ENCODE measurements at places on chromosomes 7 and 10.

DNA sequence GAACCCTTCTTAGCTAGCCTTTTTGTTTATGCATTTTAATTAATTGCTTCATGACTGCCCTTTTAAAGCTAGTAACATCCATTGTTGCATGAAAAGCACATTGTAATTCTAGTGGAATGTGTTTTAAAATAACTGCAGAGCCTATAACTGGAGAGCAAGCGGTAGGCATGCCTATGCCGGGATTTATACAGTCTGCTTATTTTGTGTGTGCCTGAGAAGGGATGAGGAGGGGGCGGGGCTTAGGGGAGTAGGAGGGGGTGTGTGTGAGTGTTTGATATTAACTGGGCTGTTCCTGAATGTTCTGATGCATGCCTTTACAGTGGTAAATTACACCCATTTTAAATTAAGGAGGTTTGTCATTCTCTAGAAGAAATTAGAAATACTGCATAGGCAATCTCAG is 208.1 kb downstream of the TCF7L2 start:
- DNase-seq = no peak

- DNase-seq = peak; percentile 23
These were observed 1043.2 kb upstream of the C7orf33 start for GRCh38 chr7:147547252-147547897.

DNA sequence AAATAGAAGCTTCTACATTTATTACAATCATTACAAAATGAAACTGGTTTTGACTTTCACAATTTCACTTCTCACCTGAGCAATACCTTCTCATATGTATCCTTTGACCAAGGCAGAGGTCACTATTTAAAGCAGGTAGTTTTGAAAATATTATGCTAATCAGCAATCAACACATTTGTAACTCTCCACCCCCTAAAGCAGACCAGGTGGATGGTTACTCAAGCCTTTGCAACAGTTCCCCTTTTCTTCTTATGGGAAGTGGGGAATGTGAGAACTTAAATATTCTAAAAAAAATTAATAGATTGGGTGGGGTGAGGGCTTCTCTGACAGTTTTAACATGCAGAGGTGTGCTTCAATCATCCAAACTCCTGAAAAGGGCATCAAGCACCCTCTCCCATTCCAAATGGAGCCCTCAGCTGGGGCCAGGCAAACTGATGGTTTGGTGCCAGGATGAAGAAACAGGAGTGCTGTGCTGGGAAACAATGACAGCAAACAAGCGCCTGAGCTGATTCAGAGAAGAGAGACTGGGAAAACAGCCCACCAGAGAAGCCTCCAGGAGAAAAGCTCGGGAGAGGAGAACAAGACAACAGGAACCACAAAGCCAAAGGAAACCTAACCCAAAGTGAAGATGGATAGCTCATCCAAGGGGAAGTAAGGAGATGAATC is 17.1 kb downstream of the RAPGEF5 start:
- no peak for DNase-seq

DNA sequence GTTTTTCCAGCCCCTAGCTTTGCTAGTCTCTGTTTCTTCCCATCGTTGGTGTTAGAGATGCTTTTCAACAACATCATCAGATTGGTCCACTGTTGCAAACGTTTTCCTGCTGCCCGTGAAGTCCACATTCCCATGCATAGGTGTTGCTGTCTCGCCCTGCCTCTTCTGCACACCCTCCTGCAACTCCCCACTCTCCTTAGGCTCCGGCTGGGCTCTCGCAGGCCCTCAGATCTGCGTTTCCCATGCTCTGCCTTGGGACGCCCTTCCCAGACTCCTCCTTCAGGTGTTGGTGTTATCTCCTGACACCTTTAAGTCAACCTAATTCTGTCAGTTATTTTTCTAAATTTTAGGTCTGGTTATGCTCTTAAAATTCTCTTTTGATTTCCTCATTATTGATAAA is 55.0 kb downstream of the ZMYND11 start:
- no peak for DNase-seq

DNA sequence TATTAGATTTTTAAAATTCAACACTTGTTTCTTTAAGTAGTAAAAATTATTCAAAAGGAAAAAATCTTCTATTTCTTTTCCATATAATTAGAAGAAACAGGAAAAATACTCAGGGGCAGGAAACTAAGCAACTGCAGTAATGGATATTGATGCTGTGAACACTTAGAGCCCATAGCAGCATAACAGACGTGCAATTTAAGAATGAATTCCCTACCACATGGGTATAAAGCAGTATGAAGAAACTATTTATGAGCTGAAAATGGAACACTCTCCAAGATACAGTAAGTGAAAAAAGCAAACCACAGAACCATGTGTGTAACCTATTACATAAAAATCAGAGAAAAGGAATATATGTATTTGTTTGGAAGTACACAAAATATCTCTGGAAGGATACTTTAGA is 30.8 kb downstream of the ARHGAP19 start:
- DNase-seq = no peak

DNA sequence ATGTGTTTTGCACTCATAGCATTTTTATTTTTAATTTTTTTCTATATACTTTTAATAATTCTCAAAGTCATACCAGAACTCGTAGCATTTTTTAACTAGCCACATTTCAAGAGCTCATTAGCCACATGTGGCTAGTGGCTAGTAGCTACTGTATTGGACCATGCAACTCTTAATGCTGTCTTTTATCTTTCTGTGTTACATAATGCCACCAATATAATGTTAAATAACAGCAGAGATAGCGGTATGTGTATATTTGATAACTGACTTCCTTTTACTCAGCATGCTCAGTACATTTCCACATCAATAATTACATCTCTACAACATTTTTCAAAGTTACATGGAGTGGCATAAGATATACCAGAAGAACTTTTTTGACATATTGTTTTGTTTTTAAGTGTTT is 91.4 kb downstream of the CDK13 start:
- DNase-seq = no peak

DNA sequence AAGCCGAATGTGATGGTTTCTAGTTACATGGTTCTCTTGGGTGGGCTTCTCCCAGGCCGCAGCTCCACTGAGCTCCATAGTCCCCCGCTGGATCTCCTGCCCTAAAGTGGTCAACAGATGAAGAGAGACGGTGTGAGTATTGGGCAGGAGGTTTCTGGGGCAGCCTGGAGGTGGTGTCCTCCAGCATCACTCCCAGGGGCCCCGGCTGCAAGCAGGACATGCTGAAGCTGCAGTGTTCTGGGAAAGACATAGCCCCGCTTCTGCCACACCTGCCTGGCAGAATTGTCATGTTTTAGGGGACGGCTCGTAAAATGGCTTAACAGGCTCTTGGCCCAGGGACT is 40.4 kb downstream of the CALML3 start:
- DNase-seq = no peak

- DNase-seq = no peak
These were observed 5.7 kb downstream of the TNS3 start for GRCh38 chr7:47576031-47576865.

GRCh38 chr7:130426564-130426963 is 14.3 kb downstream of the CEP41 start:
- DNase-seq = no peak

GRCh38 chr7:24291271-24291670 is 7.3 kb downstream of the NPY start:
- no peak for DNase-seq

- DNase-seq = no peak
These were observed 61.3 kb downstream of the KAT6B start for GRCh38 chr10:74887614-74888284.

DNA sequence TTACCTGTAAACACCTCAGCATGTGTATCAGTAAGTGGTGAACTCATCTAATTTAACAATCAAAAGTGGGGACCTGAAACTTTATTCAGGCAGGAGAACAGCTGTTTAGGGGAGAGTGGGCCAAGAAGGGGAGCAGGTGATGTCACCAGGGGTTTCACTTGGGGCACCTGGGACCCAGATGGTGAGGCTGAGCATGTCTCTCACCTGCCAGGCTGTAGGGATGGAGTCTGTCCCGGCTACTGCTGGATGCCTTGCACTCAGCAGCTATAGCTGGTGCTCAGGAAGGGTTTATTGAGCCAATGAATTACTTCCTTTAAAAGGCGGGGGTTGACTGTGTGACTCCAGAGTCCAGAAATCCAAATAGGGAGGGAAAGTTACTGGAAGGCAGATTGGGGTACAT is 23.0 kb downstream of the CDH23 start:
- DNase-seq = no peak

DNA sequence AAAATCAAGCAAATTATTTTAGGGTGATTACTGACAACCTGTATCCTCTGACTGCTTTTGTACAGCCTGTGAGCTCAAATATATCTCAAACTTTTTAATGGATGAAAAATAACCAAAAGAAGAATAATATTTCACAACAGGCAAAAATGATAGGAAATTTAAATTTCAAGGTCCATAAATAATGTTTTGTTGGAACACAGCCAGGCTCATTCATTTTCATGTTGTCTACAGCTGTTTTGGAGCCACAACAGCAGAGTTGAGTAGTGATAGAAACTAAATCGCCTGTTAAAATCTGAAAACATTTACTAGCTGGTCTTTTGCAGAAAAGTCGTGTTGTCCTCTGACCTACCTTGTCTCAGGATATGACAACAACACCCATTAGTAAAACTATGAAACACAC is 75.9 kb downstream of the GLI3 start:
- no peak for DNase-seq

DNA sequence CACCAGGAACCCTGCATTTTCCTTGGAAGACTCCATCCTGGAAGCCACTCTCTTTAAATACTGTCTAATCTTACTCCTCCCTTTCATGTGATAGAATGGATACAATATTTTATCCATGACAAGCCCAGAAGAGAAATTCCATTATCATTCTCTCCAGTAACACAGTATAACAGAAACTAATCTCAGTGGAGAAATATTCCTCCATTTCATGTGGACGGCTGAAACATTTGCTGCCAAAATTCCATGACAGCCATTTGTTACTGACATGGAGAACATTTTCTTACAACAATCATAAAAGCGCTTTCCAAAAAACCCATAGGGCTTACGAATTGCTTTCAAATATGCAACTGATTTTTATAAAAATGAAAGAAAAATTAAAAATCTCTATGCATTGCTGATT is 392.8 kb upstream of the KLF6 start:
- DNase-seq = no peak

DNA sequence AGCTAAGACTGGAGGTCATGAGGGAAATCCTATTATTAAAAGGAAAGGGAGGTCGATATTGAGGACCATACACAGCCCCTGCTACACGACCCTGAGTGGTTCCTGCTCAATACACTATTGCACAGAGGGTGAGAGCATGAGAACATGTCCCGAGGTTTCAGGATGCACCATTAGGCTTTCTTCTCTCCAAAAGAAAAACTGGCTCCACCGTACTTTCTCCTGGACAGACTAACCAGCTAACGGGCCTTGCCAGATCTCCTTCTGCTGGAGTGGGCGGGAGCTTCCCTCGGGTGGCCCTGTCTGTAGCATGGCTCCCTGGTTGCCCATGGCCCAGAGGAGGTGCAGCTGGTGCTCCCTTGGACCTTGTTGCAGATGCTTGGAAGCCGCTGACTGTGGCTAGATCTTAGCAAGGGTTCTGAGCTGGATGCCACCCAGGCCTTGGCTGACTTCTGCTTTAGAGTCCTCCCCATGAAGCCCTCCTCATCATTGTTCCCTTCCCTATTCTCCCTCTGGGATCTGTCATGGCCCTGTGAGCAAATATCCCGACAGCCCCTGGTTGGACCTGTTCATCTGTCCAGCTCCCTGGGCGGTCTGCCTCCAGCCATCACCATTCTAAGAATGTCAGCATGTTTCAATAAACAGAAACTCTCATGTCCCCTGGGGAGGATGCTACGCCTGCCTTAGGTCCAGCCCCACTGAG is 52.9 kb upstream of the SHH start:
- DNase-seq = no peak

GRCh38 chr7:12316925-12317324 is 86.7 kb downstream of the VWDE start:
- no peak for DNase-seq

DNA sequence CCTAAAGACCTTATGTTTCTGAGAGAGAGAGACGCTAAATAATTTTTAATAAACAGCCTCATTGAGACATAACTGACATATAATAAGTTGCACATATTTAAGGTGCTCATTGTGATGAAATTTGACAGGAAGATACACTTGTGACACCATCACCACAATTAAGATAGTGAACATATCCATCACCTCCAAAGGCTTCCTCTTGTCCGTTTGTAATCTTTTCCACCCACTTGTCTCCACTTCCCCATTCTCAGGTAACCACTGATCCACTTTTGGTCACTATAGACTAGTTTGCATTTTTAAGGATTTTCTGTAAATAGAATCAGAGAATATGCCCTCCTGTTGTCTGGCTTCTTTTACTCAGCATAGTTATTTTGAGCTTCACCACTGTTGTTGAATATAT is 195.1 kb upstream of the WDR11 start:
- no peak for DNase-seq

DNA sequence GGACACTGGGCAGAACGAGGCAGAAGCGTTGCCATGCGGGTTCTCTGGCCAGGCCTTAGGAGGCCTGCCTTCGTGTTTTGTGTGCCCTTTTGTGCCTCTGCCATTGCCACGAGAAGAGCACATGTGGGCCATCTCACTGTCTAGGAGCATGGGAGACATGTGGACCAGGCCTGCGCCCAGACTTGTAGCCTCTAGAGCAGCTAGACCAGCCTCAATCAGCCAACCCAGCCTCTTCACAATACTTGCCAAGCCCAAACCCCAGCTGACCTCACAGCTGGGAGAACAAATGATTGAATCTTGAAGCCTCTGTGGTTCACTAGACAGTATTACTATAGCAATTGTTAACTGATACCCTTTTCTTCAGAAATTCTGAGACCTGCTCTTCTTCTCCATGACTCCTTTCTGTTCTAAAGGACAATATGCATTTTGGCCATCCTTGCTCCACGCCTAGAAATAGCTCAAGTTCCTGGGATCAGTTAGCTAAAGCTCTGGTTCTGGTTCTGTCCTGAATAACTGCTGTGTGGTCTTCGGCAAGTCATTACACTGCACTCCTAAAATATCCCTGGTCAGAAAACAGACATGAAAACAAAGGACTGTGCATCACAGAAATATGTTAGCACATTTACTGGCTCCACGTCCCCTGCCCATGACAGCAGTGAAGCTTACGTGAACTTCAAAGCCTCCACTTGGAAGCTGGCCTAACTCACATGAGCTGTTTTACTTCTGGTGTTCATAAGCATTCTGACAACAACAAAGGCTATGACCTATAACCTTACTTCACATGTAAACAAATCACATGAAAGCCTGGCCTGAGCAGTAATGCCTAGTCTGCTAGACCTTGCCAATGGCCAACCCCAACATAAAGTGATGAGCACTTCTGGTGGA is 72.3 kb upstream of the MKRN1 start:
- no peak for DNase-seq
